ENCODE measurements at places on chromosomes 12 and 14.
A peak's percentile ranks its signal among the peaks of the same experiment; 100 is the strongest.

GRCh38 chr14:59254146-59254910, 65.9 kb downstream of the DAAM1 start:
- DNase-seq: peak; percentile 84

- no peak for DNase-seq
These were observed at the start of gene PROX2 for GRCh38 chr14:74875941-74876913. PROX2 (minus strand) TSS chr14:74876145; CDS start chr14:74863834, 12,311 bp downstream.

- DNase-seq: no peak
These were observed 17.9 kb upstream of the MDM1 start for GRCh38 chr12:68349921-68350606.

DNA sequence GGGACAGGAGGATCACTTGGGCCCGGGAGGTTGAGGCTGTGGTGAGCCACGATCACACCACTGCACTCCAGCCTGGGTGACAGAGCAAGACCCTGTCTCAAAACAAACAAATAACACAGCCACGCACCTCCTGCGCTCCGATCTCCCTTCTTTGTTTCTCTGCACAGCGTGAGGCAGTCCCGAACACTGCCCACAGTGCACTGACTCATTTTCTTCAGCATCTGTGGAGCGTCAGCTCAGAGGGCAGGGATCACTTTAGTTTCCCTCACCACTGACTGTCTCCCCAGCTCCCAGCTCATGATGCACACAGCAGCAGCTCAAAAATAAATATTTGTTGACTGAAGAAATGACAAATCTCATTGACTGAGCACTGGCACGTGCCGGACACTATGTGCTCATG, 883 bp upstream of the MYL2 start:
- DNase-seq: no peak

DNA sequence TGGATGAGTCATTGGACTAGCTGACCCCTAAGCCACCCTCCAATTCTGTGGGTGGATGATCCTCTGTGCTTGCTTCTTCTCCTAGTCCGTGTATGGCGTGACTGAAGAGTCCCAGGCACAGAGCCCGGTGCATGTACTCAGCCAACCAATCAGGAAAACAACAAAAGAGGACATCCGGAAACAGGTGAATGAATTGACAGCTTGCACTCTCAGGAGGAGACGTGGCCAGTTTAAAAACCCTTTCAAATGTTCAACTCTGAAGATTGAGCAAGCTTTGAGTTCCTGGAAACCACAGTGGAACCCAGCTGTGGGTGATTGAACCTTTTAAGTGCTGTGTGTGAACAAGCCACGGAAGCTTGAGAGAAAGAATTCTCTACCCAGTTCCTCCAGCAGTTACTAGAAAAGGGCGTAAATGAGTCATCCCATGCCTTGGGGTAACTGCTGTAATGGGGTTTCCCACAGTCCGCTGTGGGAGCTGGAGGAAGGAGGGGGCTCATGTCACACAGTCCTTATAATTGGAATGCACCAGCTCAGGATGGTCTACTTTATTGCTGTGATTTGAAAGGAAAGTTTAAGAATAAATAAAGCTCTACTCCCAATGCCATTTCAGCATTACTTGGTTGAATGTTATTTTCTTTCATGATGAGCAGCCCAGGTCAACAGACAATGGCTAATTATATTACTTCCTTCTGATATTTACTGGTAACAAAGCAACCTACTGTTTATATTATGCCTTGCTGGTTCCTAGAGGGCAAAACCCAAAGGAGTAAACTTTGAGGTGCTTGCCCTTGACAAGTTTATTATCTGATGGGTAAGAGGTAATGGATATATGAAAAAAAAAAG, 417.0 kb downstream of the DPF3 start:
- DNase-seq: no peak

Data from tibial nerve (tissue), 4 donors.